Epithelial cell of proximal tubule (primary cell): ENCODE measurements at places on chromosomes 2 and 18.

- no peak for DNase-seq
These were observed 30.6 kb upstream of the EPG5 start for GRCh38 chr18:45997700-45998151.

GRCh38 chr2:44200011-44200410, 31.3 kb downstream of the PPM1B start:
- DNase-seq = no peak

DNA sequence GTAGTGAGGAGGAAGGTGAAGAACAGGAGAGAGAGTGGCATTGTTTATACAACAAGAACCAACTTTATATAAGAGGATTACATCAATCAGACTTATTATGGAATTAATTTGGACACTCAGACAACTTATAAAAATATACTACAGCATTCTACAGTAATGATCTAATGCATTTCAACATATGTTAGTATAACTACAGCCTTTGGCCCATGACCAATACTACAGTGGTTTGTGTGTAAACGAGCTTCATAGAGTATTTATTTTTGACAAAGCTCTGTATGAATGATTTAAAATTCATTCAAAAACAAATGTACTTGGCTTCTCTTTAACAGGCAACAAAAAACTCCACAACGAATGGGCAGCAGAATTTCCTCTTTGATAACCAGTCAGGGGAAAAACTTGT, 72.8 kb downstream of the ZNF521 start:
- no peak for DNase-seq

DNA sequence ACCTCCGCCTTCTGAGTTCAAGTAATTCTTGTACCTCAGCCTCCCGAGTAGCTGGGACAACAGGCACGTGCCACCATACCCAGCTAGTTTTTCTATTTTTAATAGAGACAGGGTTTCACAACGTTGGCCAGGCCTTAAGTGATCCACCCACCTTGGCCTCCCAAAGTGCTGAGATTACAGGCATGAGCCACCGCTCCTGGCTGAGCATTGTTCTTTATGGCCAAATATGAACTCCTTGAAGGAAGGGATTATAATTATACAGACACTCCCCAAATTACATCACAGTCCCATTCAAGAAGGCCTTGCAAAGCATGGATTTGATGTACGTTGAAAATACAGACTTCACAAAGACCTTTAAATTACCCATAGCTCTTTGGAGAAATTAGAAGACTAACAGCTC, 381.7 kb downstream of the TXNL1 start:
- DNase-seq = no peak

GRCh38 chr18:48945953-48946217, 4.9 kb downstream of the SMAD7 start:
- no peak for DNase-seq

- DNase-seq = no peak
These were observed 6.3 kb upstream of the NOSTRIN start for GRCh38 chr2:168796090-168796577.

DNA sequence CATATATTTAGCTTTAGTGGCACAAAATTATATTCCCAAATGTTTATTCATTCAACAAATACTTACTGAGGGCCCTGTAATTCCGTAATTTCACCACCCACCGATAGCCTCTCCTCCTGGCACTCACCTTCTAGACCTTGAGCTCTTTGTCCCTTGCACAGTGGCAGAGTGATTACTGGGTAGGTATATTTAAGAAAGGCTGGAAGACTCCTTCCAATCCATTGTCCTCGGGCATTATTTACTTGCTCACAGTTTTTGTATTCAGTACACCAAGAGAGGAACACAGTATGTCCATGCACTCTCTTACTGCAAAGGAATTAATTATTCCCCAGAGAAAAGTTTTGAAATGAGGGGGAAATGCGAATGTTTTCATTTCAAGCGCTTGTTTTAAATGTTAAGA, 1.1 kb upstream of the CDCA7 start:
- no peak for DNase-seq

- DNase-seq = no peak
These were observed 8.8 kb upstream of the ADI1 start for GRCh38 chr2:3527886-3528785.

GRCh38 chr2:20646446-20646845, 4.5 kb downstream of the HS1BP3 start:
- DNase-seq = no peak

DNA sequence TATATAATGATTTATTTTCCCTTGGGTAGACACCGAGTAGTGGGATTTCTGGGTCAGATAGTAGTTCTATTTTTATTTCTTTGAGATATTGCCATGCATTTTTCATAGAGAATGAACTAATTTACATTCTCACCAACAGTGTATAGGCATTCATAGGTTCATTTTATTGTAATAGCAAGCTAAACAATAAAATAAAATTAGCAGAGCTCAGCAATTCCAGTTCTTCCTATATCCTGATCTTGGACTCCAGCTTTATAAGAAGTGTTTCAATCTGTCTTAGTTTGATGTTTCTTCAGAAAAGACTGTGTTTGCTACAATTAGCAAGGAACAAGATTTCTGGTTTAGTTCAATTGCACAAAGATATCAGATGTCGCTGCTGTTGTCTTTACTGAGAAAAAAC, 1024.4 kb upstream of the LRRTM1 start:
- no peak for DNase-seq

DNA sequence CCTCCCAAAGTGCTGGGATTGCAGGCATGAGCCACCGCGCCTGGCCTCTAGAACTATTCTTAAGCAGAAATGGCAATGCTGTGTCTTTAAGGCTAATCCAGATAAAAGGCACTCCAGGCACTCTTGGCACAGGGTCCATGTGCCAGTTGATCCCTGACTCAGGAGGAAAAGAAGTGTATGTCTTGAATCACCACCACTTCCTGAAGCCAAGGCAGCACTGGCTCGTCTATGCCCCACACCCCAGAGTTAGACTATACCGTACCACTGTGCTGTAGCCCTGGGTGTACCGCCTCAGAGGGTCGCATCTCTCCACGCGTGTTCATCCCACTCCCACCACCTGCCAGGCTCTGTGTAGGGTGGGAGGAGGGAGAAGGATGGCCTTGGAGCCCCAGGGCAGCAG, 9.0 kb downstream of the TNFRSF11A start:
- DNase-seq = no peak

- DNase-seq = no peak
These were observed 110.7 kb downstream of the GALNT14 start for GRCh38 chr2:31027549-31027948.

DNA sequence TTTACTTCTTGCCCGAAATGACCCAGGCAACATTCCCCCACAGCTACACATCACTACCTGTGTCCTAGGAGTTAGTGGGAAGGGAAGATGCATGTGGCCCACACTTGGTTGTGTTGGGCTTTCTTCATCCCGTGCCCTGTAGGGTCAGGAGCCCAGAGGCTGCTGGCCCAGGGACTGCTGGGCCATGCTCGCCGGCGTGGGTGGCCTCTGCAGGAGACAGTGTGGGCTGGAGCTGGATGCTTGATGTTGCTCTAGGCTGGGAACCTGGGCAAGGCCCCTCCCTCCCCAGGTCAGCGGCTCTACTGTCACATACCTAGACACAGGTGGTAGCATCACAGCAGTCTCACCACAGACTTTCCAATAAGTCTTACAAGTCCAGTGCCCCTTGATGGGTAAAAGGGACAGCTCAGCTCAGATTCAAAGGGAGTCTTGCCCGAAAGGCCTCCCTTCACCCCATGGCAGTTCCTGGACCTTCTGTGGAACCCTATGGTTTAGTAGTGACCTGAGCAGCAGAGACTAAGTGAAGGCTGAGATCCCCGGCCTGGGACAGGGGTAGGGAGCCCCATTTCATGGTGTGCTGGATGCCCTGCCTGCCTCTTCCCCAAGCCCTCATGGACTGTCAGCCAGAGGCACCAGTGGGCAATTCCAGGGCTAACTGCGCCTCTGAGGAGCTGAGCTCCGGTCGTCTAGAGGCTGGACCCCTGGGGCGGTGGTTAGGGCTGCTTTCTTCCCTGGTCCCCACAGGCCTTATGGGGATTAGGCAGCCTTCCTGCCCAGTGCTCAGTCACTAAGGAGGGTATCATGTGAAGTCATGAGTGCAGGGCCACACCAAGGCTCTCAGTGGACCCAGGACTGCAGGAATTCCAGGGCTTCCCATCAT, 45.4 kb upstream of the FAHD2A start:
- DNase-seq = no peak

DNA sequence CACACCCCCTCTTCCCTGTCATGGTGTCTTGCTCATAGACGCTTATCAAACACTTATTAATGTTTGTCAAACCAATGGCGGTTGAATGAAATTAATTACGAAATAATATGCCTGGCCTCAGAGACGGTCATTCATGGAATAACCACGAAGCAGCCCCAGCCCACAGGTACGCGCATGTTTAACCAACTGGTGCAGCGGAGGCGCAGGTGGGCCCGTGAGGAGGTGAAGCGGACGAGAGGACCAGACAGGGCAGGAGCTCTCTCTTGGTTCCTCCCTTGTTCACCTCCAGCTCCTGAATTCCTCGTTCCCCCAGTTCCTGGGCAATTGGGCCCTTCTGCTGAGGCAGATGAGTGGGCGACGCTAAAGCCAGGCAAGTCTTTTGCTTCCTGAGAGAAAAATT, 169.8 kb downstream of the TNS1 start:
- no peak for DNase-seq

- DNase-seq = no peak
These were observed 831.0 kb upstream of the ACVR2A start for GRCh38 chr2:147013696-147014392.

GRCh38 chr2:24359129-24360049, 947 bp downstream of the ITSN2 start:
- no peak for DNase-seq

DNA sequence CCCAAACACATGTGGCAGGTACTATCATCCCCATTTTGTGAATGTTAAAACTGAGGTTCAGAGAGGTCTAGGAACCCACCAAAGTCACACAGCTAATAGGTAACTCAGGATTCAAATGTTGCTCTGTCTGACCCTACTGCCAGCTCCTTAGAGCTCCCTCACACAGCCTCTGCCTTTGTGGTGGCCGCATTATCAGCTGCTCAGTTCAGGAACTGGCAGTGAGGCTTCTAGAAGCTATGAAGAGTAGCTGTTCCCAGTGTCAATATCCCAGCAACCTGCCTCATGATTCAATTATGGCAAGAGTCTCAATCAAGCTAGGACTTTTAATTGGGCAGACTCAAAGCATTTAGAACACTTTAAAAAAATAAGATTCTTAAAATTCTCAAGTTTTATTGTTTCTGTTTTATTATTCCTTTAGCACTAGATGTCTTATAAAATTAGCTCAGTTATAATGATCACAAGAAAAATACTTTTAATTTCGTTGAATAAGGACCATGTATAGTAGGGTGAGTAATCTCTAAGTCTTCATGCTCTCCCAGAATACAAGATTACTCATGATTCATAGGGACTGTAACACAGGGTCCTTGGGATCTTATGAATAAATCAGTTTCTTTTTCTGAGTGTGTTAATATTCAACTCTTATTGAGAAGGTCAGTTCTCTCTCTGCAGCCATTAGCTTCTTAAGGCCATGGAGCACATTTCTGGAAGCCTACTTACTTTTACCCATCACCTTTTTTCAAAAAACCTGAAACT, 342.7 kb downstream of the RND3 start:
- peak; percentile 54 for DNase-seq

GRCh38 chr18:54881229-54881768, 53.0 kb downstream of the RAB27B start:
- DNase-seq = no peak

DNA sequence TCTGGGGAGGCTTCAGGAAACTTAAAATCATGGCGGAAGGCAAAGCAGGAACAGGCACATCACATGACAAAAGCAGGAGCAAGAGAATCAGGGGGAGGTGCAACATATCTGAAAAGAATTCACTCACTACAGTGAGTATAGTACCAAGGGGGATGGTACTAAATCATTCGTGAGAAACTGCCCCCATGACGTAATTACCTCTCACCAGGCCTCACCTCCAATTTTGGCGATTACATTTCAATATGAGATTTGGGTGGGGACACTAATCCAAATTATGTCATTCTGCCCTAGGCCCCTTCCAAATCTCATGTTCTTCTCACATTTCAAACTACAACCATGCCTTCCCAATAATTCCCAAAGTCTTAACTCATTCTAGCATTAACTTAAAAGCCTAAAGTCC, 740.8 kb upstream of the SOX11 start:
- DNase-seq = no peak

DNA sequence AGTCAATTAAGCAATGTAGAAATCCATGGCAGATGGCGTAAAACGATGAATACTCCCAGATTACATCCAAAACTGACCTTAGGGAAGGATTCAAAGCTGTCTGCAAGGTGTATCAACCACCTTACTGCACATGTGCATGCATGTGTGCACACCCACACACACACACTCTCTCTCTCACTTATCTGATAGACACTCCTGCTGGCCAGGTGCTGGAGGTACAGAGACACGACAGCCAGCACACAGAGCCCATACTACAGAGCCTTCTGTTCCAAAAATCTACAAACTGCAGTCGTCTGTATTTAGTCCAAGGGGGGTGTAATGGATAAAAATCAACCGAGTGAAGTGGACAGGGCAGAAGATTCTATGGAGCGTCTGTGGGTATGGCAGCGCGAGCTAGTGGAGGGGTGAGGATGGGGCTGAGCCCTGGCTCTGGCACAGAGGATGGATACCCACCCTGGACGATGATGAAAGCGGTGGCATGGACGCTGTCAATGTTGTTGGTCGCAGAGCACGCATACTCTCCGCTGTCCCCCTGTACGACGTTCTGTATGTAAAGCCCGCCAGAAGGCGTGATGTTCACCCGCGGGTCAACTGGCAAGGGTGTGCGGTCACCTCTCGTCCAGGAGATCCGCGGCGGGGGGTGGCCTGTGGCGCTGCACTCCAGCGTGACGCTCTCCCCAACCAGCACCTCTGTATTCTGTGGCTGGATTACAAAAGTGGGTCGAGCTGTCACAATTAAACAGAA, 78.4 kb downstream of the PXDN start:
- no peak for DNase-seq

DNA sequence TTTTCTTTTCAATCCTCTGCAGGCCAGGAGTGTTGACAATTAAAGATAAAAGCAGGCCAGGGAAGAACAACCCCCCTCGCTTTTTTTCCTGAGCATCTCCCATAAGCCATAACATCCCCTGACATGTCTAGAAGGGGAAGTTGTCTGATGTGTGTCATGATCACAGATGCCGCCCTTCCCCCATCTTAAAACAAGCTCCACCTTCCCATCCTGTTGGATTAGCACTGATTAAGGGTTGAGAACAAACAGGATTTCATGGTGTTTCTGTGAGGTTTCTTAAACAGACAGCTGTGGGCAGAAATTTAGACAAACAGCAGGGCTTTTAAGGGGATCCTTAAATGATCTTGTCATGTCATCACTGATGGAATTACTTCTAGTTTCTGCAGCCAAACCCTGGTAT, 59.4 kb upstream of the UPP2 start:
- no peak for DNase-seq
